Vagina (tissue), 2 donors: ENCODE measurements at places on chromosomes 1 and 21.

- H3K27ac ChIP-seq, result no peak overlapping the region
- H3K36me3 ChIP-seq, result no peaks in the 10 kb centered on the region
- no peaks in the 10 kb centered on the region for H3K27me3 ChIP-seq
- H3K4me1 ChIP-seq, result no peaks in the 10 kb centered on the region
- no peak overlapping the region for H3K4me3 ChIP-seq
Observed at GRCh38 chr1:109133002-109133706, 19.2 kb downstream of the ELAPOR1 start.

DNA sequence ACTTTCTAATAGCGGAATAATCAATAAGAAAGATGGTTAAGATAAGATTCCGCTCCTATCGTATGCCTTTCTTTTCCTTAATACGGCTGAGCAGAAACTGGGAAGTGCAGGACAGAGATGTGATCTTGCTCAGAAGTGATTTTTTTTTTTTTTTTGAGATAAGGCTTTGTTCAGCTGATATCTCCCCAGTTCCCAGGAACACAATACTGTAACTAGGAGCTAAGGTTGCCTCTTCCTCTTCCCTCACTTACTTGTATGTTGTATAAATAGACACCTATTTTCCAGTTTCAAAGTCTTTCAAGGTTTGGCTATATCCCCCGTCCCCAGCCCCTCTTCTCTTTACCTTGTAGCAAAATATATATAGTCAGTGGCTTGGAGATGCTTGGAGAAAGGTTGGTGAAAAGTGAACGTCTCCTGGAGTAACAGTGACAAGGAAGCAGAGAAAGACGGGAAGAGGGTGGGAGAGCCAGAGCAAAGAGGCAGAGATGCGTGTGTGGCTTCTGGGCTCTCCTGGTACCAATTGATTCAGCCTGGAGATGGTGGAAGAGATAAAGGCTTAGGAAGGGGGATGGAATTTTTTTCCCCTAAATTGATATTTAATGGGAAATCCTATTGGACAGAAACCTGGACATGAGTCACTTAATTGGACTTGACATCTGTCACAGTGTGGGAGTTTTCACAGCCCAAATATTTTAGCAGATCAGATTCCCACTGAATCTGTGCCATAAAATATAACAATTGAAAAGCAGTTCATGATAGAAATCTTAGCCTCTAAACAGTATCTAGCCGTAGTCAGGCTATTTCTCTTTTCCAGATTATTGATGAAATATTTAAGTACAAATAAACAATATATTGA lies at the start of gene NHLH2:
TSS of gene NHLH2 (minus strand) at position 522 of the 856 bp plus-strand sequence. CDS start 2,754 bp downstream, outside the sequence.
- no peaks in the 10 kb centered on the region for H3K36me3 ChIP-seq
- H3K4me3 ChIP-seq, result no peak within 1 kb of the TSS
- no peak within 1 kb of the TSS for H3K27ac ChIP-seq

- H3K4me3 ChIP-seq, result no peak overlapping the region
- no peak overlapping the region for H3K27ac ChIP-seq
- H3K4me1 ChIP-seq, result no peaks in the 10 kb centered on the region
- H3K36me3 ChIP-seq, result no peaks in the 10 kb centered on the region
Observed at GRCh38 chr21:21624674-21625073, 626.5 kb downstream of the NCAM2 start.

DNA sequence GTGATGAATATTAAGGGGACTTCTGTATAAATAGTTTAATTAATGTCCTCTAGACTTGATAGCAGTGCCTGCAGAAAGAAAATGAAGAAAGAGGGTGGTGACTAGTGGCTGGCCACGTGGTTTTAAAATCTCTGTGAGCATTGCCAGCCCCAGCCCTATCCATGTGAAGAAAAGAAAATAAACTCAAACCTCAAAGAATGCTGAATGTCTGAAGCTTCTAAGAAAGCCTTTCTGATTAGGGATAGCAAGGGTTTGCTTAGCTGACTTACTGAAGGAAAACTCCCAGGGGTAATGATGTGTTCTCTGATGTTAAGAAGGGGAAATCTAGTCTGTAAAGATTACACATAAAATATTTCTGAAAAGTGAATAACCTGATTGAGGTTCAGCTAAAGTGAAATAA lies 31.8 kb downstream of the ADGRL2 start:
- H3K36me3 ChIP-seq, result no peaks in the 10 kb centered on the region
- H3K27me3 ChIP-seq, result no peaks in the 10 kb centered on the region
- H3K4me3 ChIP-seq, result no peak overlapping the region
- peaks cover 34% of the 10 kb centered on the region for H3K4me1 ChIP-seq

DNA sequence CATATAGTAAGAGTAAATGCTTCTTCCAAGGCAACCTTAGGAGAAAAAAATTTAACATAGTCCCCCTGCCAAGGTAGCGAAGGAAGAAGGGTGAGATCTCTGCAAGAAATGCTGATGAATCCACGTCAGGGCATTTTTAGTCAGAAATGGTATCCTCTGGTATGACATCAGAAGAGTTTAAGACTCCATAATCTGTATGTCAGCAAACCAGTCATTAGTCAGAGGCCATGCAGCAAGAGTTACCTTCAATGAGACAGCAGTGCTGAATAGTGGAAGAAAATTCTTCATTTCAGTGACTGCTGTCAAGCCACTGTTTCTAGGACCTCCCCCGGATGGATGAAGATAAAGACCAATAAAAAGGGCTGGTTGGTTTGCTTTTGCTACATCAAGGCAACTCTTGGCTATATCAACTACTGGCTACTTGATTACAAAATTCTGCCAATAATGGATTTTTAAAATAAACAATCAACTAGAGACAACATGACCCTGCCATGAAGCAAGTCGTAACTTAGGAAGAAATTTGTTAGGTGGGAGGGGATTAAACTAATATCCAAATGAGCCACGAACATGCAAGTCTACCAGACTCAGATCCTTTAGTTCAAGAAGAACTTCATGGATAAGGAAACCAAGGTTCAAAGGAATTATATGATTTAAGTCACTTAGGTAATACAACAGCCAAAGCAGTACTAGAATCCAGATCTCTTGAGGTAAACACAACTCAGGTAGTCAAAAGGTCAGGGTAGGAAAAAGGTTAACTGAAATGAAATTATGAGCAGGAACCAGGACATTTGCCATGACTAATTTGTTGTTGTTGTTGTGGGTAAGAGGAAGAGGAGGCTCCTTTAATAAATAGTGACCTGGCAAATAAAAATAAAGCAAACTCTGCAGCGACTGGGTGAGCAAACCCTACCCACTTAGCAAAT lies 25.6 kb upstream of the GUCA2A start:
- H3K36me3 ChIP-seq, result no peaks in the 10 kb centered on the region
- no peak for DNase-seq
- H3K27me3 ChIP-seq, result no peaks in the 10 kb centered on the region
- no peak overlapping the region for H3K27ac ChIP-seq

GRCh38 chr1:240797050-240797449 lies 185.1 kb upstream of the GREM2 start:
- H3K4me3 ChIP-seq, result no peak overlapping the region
- DNase-seq, result no peak
- H3K36me3 ChIP-seq, result no peaks in the 10 kb centered on the region
- no peak overlapping the region for H3K27ac ChIP-seq

DNA sequence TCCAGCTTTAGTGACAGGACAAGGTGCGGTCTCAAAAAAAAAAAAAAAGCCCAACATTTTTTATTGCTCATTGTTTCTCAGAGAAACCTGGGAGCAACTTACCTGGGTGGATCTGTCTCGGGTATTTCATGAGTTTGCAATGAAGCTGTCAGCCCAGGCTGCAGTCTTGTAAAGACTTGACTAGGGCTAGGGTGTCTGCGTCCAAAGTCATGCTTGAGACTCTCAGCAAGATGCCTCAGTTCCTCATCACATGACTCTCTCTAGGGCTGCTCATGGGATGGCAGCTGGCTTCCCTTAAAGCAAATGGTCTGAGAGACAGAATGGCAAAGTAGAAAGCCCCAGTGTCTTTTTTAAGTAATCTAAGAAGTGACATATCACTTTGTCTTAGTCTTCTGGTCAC lies 8.1 kb downstream of the GABPA start:
- DNase-seq, result no peak
- H3K36me3 ChIP-seq, result peaks cover 7% of the 10 kb centered on the region
- H3K4me3 ChIP-seq, result no peak overlapping the region
- H3K27me3 ChIP-seq, result no peaks in the 10 kb centered on the region

- no peaks in the 10 kb centered on the region for H3K27me3 ChIP-seq
- H3K4me1 ChIP-seq, result peaks cover 18% of the 10 kb centered on the region
- peak overlapping the region; percentile 0 for H3K27ac ChIP-seq
- no peak for DNase-seq
- H3K4me3 ChIP-seq, result no peak overlapping the region
Observed at GRCh38 chr1:214332946-214333798, 52.2 kb downstream of the SMYD2 start.

GRCh38 chr1:90613371-90613770 lies 103.7 kb downstream of the BARHL2 start:
- H3K27ac ChIP-seq, result no peak overlapping the region
- H3K27me3 ChIP-seq, result no peaks in the 10 kb centered on the region
- no peak for DNase-seq
- H3K36me3 ChIP-seq, result no peaks in the 10 kb centered on the region

- no peaks in the 10 kb centered on the region for H3K27me3 ChIP-seq
- no peaks in the 10 kb centered on the region for H3K36me3 ChIP-seq
- DNase-seq, result no peak
- no peak overlapping the region for H3K4me3 ChIP-seq
- H3K27ac ChIP-seq, result no peak overlapping the region
- H3K4me1 ChIP-seq, result no peaks in the 10 kb centered on the region
Observed at GRCh38 chr1:30738040-30738714, 14.8 kb upstream of the MATN1 start.

DNA sequence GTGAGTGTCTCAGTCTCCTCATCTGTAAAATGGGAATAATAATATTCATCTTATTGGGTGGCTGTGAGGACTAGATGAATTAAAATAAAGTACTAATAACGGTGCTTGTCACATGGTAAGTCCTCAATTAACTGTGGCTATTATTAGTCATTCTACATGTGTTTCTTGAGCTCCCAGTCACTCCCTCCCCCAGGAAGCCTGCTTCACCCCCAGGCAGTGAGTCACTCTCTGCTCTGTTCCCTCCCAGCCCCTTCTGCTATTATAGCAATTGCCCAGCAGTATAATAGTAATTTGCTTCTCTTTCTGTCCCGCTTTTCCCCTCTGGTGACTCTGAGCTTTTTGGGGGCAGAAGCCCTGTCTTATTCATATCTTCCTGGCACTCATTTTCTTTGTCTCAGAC lies 102.0 kb downstream of the BEND5 start:
- H3K27me3 ChIP-seq, result no peaks in the 10 kb centered on the region
- H3K27ac ChIP-seq, result no peak overlapping the region
- H3K4me1 ChIP-seq, result peaks cover 9% of the 10 kb centered on the region
- no peak overlapping the region for H3K4me3 ChIP-seq
- H3K36me3 ChIP-seq, result no peaks in the 10 kb centered on the region

DNA sequence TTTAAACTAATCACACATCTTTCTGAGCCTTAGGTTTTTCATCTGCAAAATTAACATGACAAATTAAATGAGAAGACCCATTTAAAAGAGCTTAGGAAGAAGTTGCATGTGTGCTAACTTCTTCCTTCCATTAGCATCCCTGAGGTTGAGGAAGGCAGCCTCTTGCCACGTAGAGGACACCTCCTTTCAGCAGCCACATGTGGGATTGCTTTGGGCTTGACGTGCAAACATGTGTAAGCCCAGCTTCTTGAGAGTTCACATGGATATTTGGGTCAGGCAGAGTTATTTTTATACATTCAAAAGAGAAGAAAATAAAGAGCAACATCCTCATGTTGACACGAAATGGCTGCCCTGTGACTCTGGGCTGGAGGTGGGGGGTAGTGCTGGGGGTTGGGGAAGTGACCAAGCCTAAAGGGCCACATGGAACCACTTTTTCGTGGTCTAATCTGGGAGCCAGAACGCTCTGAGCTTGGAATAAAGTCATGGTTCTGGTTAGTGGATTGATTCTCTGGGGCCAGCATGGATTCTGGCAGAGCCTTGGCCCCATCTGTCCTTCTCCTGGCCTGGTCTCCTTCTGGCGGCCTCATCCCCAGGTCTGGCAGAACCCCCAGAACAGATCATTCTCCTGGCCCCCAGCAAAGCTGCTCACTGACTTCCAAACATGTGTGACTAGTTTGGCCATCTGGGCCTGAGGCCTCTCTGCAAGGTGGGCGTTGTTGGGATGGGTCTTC lies 137.1 kb upstream of the USP24 start:
- H3K27ac ChIP-seq, result peak overlapping the region; percentile 61
- no peaks in the 10 kb centered on the region for H3K36me3 ChIP-seq
- no peaks in the 10 kb centered on the region for H3K27me3 ChIP-seq

- H3K36me3 ChIP-seq, result no peaks in the 10 kb centered on the region
- H3K4me1 ChIP-seq, result peaks cover 41% of the 10 kb centered on the region
- no peak overlapping the region for H3K4me3 ChIP-seq
- no peak overlapping the region for H3K27ac ChIP-seq
Observed at GRCh38 chr1:27408151-27408550, 15.7 kb downstream of the GPR3 start.

GRCh38 chr1:247115545-247115944 lies 11.4 kb upstream of the ZNF669 start:
- no peak overlapping the region for H3K27ac ChIP-seq
- no peak for DNase-seq
- H3K36me3 ChIP-seq, result no peaks in the 10 kb centered on the region

GRCh38 chr1:167714098-167714438 lies 7.7 kb upstream of the MPZL1 start:
- peak overlapping the region; percentile 67 for H3K4me3 ChIP-seq
- no peaks in the 10 kb centered on the region for H3K36me3 ChIP-seq
- no peak for DNase-seq
- peaks cover 14% of the 10 kb centered on the region for H3K4me1 ChIP-seq
- no peaks in the 10 kb centered on the region for H3K27me3 ChIP-seq

- H3K4me1 ChIP-seq, result peaks cover 23% of the 10 kb centered on the region
- no peaks in the 10 kb centered on the region for H3K27me3 ChIP-seq
- DNase-seq, result no peak
- no peak overlapping the region for H3K4me3 ChIP-seq
Observed at GRCh38 chr1:41663671-41664400, 179.4 kb upstream of the EDN2 start.

DNA sequence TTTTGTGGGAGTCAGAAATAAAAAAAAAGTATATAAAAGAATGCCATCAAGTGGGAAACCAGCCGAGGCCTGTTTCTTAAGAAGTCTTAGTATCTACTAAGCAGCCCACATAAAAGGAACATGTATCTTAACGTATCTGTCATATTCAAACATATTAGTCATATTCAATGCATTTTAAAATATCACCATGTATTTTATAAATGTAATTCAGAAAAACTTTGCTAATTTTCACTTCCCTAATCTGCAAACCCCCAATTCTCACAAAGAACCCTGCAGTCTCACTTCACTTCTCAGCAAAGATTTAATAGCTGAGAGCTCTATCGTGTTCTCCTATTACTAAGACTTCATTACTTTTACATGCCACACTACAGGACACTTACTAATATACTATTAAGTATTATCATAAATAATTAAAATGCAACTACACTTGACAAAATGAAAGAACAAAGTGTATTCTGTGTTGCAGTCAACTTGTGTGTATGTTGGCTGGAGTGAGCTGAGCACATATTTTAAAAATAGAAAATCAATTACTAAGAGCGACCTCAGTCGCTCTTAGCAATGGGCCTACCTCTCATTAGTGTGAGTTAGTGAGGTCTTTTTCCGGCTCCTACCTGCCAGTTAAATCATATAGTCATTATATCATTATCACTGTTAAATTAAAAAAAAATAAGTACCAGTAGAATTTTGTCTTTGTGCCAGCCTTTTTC lies 484.3 kb downstream of the LMO4 start:
- no peaks in the 10 kb centered on the region for H3K4me1 ChIP-seq
- H3K27ac ChIP-seq, result no peak overlapping the region
- no peak for DNase-seq
- no peaks in the 10 kb centered on the region for H3K36me3 ChIP-seq

- H3K4me1 ChIP-seq, result no peaks in the 10 kb centered on the region
- no peak for DNase-seq
- no peaks in the 10 kb centered on the region for H3K36me3 ChIP-seq
- H3K4me3 ChIP-seq, result no peak overlapping the region
- no peaks in the 10 kb centered on the region for H3K27me3 ChIP-seq
Observed at GRCh38 chr1:86382878-86383277, 13.2 kb downstream of the ODF2L start.

- H3K4me1 ChIP-seq, result no peaks in the 10 kb centered on the region
- no peak overlapping the region for H3K4me3 ChIP-seq
- no peak for DNase-seq
- no peak overlapping the region for H3K27ac ChIP-seq
- no peaks in the 10 kb centered on the region for H3K27me3 ChIP-seq
Observed at GRCh38 chr1:184193451-184193850, 141.9 kb downstream of the TSEN15 start.
